H1 (cell line): ENCODE measurements at places on chromosomes 5 and 9. TPM values are rescaled to one million over a fixed set of nuclear protein-coding genes. Genes with fewer than 3 reads are reported as not detected.

The GKAP1 gene
- 0.69 and 0.97 TPM in 2 replicates for polyA plus RNA-seq

The ANKS6 gene
- polyA plus RNA-seq: 34.1 and 50.9 TPM in 2 replicates

The HAND1 gene
- polyA plus RNA-seq: 0.06 TPM in 1 of 2 replicates, not detected in the other

The PPP1R2B gene
- polyA plus RNA-seq: not detected in 2 replicates

The TSSK1B gene
- polyA plus RNA-seq: 0.05 and 0.08 TPM in 2 replicates

The CD14 gene
- 0.15 and 0.24 TPM in 2 replicates for polyA plus RNA-seq

The MELK gene
- polyA plus RNA-seq: 12.0 and 26.2 TPM in 2 replicates

The NUTM2F gene
- 0.06 and 0.28 TPM in 2 replicates for polyA plus RNA-seq

The SLC34A3 gene
- 0.06 and 0.08 TPM in 2 replicates for polyA plus RNA-seq

The ATP6V0E1 gene
- 80.0 and 134 TPM in 2 replicates for polyA plus RNA-seq

The IFNA2 gene
- polyA plus RNA-seq: not detected in 2 replicates

The FAM221B gene
- polyA plus RNA-seq: 0.03 TPM in 1 of 2 replicates, not detected in the other

The PLCXD3 gene
- polyA plus RNA-seq: under 0.01 and 0.03 TPM in 2 replicates

The SPINK4 gene
- not detected in 2 replicates for polyA plus RNA-seq

The UGT3A1 gene
- polyA plus RNA-seq: 2.5 and 3.4 TPM in 2 replicates

The NME5 gene
- 0.46 and 0.48 TPM in 2 replicates for polyA plus RNA-seq

The FOXD1 gene
- 0.11 and 0.17 TPM in 2 replicates for polyA plus RNA-seq

The SHOC1 gene
- not detected in 2 replicates for polyA plus RNA-seq

The SPAAR gene
- 0.27 and 0.33 TPM in 2 replicates for polyA plus RNA-seq

The PCDHGA4 gene
- polyA plus RNA-seq: 1.4 and 1.7 TPM in 2 replicates

The RAPGEF1 gene
- 29.7 and 38.2 TPM in 2 replicates for polyA plus RNA-seq

The FGF10 gene
- polyA plus RNA-seq: 0.06 and 0.09 TPM in 2 replicates

The NACC2 gene
- polyA plus RNA-seq: 8.3 and 14.9 TPM in 2 replicates

The HMMR gene
- polyA plus RNA-seq: 8.2 and 17.5 TPM in 2 replicates

The MEF2C gene
- 0.59 and 0.75 TPM in 2 replicates for polyA plus RNA-seq

The SUSD3 gene
- polyA plus RNA-seq: 35.4 and 36.0 TPM in 2 replicates

The FNIP1 gene
- 2.8 and 3.5 TPM in 2 replicates for polyA plus RNA-seq

The BASP1 gene
- polyA plus RNA-seq: 66.2 and 104 TPM in 2 replicates
